ENCODE measurements at places on chromosomes 16 and 17.

DNA sequence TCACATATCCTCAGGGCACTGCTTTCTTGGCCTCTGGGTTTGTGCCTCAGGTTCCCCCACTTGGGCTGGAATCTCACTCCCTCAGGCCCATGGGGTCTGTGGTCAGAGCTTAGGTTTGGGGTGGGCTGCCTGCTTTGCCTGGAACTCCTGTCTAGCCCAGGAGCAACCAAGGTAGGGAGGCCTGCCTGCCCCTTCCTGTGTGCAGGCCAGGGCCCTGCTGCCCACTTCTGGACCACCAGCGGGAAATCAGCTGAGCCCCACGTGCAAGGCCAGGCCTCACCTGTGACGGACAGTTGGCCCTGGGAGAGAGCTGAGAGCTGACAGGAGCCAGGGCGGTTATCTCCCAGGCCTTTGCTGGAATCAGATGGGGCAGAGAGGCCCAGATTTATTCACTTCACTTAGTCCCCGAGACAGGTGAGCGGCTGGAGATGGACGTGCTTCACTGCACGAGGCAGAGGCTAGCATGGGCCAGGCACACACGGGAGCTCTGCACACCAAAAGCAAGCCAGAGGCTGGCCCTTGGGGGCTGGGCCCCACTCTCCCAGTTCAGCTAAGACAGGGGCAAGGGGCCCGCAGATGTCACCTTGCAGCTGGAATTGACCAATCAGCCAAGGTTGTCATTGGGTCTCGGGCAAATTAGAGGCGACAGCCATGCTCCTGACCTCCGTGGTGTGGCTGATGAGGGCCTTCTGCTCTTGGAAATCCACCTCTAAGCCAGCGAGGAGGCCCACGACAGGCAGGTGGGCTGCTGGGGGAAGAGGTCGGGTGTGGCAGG lies 49.9 kb upstream of the DOC2B start:
- DNase-seq = no peak

GRCh38 chr17:61054436-61054835 lies 345.2 kb upstream of the TBX2 start:
- DNase-seq = no peak

GRCh38 chr16:53545433-53545832 lies 42.4 kb upstream of the AKTIP start:
- no peak for DNase-seq

- DNase-seq = no peak
Observed at GRCh38 chr17:6035801-6036394, 34.3 kb upstream of the WSCD1 start.

DNA sequence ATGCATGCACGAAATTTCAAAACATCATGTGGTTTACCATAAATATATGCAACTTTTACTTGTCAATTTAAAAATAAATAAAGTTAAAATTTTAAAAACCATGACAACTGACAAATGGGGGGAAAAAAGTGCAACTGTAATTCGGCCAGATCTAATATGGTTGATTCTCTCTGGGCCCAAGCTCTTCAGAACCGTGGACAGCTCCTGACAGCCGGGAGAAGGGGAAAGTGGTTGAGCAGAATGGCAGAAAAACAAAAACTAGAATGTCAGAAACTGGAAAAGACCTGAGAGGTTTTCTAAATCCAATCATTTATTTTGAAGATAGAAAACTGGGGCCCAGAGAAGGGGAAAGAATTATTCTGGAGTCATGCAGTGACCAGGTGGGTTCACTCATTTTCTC lies 126.6 kb downstream of the TMEM132E start:
- peak; percentile 52 for DNase-seq

Measured in right renal cortex interstitium (tissue), 3 donors.